ENCODE measurements at places on chromosomes 1 and 21. TPM values are rescaled to one million over a fixed set of nuclear protein-coding genes. Genes with fewer than 3 reads are reported as not detected.

The MANEAL gene
- 0.28 TPM for total RNA-seq

The SH2D5 gene
- total RNA-seq, result 7.2 TPM

The RAB3B gene
- 91.9 TPM for total RNA-seq

The PLA2G5 gene
- total RNA-seq, result not detected

The MYCL gene
- total RNA-seq, result 0.72 TPM

The WNT3A gene
- total RNA-seq, result not detected

The CACHD1 gene
- total RNA-seq, result 5.9 TPM

The C1QB gene
- total RNA-seq, result not detected

The PTPRC gene
- not detected for total RNA-seq

The CYP4B1 gene
- total RNA-seq, result not detected

The GSTM5 gene
- total RNA-seq, result 0.28 TPM

The MNDA gene
- not detected for total RNA-seq

The FAM72C gene
- 0.83 TPM for total RNA-seq

The IKBKE gene
- total RNA-seq, result 21.4 TPM

The CFHR2 gene
- total RNA-seq, result not detected

The TIMM17A gene
- 87.3 TPM for total RNA-seq

The IL19 gene
- total RNA-seq, result not detected

The LRRC71 gene
- total RNA-seq, result not detected

The OR14K1 gene
- not detected for total RNA-seq

The MASP2 gene
- not detected for total RNA-seq

The THEM5 gene
- not detected for total RNA-seq

The RAB42 gene
- total RNA-seq, result 0.83 TPM

The TRAF3IP3 gene
- not detected for total RNA-seq

The PLPPR5 gene
- total RNA-seq, result under 0.01 TPM

The GSTM3 gene
- 131 TPM for total RNA-seq

The CD34 gene
- total RNA-seq, result not detected

The CELA3B gene
- not detected for total RNA-seq

The GPR37L1 gene
- not detected for total RNA-seq

The SSR2 gene
- 553 TPM for total RNA-seq

The KRTAP21-2 gene
- not detected for total RNA-seq

The FCRL1 gene
- total RNA-seq, result not detected

The ERG gene
- not detected for total RNA-seq

The DPT gene
- total RNA-seq, result not detected

The IGSF21 gene
- not detected for total RNA-seq

The PRKAA2 gene
- total RNA-seq, result 1.4 TPM

The FBLIM1 gene
- total RNA-seq, result 43.6 TPM

The SYCP1 gene
- total RNA-seq, result not detected

The VSIG8 gene
- not detected for total RNA-seq

The NR0B2 gene
- not detected for total RNA-seq

The OLFML2B gene
- 0.56 TPM for total RNA-seq

The AADACL4 gene
- not detected for total RNA-seq

The CCDC181 gene
- 0.28 TPM for total RNA-seq

Data from IMR-90 (cell line).